ENCODE measurements at places on chromosomes 6 and 20. TPM values are rescaled to one million over a fixed set of nuclear protein-coding genes. Genes with fewer than 3 reads are reported as not detected.

DNA sequence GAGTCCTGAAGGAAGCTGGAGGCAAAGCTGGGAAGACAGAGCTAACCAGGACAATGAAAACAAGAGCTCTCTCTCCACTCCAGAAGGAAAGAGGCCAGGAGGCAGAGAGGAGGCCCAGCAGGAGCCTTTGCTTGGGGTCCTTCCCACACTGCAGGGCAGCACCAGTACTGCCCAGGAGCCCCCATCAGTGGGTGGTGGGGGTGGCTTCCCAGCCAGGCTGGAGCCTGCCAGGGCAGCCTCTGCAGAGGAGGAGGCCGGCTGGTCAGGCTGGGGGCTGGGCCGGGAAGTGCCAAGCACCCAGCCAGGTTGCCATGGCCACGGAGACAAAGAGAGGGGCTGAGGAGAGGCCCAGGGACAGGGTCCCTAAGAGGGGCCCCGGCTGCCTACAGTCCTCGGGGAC lies 33.4 kb downstream of the PREX1 start:
- no peak for DNase-seq
- no peak overlapping the region for H3K4me3 ChIP-seq
- H3K4me1 ChIP-seq: no peaks in the 10 kb centered on the region
- no peaks in the 10 kb centered on the region for H3K36me3 ChIP-seq

DNA sequence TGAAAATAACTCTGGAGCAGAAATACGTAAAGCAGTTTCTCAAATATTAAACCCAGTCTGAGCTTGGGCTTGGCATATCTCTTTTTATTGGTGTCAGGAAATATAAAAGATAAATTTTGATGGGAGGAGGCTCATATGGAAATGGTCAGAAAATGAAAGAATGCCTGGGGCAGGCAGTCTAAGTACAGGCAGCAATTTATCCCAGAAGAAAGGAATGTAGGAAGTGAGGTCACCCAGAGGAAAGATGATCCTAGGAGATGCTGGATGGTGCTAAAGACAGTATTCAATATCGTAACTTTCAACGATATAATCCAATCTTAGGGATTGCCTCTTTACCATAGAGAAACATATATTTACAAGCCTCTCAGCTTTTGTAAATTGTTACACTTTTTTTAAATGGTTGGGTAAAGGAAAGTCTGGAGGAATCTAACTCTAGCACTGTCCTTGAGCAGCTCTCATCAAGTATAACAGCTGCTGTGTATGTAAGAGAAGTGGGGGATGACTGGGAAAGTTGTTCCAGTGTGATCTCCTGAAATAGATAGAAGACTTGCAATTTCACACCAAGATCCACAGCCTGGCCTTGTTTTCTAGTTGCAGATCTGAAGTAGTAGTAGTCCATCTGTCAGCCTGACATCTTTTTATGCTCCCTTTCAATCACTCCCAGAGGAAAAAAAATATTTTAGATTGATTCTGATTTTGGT lies 256.9 kb upstream of the SASH1 start:
- DNase-seq: no peak
- no peak overlapping the region for H3K27ac ChIP-seq
- no peak overlapping the region for H3K4me3 ChIP-seq
- no peaks in the 10 kb centered on the region for H3K4me1 ChIP-seq

The DEFB132 gene
- total RNA-seq: not detected

The SEL1L2 gene
- not detected for total RNA-seq

Measured in colonic mucosa (tissue), 4 donors.